Natural killer cell treated with Interleukin-12 subunit alpha and Interleukin-12 subunit beta and Interleukin-15 and Interleukin-18, amount 100 ng/mL, for 72 hours (primary cell): ENCODE measurements at places on chromosomes 7 and 10. TPM values are rescaled to one million over a fixed set of nuclear protein-coding genes. Genes with fewer than 3 reads are reported as not detected.

DNA sequence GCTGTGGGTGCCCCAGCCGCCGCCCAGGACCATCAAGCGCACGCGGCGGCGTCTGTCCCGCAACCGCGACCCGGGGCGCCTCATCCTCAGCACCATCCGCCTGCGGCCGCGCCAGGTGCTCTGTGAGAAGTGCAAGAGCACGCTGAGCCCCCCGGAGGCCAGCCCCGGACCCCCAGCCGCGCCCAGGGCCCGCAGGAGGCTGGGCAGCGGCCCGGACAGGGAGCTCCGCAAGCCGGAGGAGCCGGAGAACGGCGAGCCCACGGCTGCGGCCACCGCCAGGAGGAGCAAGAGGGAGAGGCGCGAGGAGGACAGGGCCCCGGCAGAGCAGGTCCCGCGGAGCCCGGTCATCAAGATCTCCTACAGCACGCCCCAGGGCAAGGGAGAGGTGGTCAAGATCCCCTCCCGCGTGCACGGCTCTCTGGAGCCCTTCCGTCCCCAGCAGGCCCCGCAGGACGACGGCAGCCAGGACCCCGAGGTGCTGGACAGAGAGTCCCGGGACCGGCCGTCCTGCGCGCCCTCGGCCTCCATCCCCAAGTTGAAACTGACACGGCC lies 8.0 kb downstream of the PWWP2B start:
- DNase-seq: no peak

DNA sequence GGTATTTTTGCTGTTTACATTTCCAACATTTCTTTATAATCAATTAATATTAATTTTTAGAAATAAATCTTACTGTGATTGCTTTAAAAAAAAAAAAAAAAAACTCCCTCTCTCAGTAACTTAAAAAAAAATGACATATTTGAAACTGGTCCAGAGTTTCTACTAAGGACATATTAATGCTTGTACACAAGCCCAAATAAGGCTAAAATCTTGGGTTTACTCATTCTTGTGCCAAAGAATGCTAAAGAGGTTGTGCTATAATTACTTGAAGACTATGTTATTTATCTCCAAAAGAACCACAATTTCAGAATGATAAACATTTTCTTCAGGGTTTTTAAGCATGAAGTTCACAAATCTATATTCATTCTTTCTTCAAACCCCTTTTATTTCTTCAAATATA lies 39.4 kb upstream of the PHF14 start:
- DNase-seq: no peak

DNA sequence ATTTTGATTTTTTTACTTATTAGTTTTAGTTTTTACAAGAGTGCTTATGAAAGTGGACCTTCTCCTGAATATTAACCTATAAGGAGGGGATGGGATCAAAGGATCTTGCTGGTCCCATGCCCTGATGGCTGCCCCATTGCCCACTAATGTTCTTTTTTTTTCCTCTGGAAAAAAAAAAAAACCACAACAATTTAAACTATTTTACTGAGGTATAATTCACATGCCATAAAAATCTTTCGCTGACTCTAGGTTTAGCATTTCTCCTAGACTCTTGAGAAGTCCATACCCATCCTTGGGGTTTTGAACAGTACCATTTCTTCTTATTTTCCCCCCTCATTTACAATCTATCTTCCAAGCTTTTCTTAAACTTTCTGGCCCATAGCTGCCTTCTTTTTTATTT lies 481.8 kb downstream of the TFEC start:
- DNase-seq: no peak

Gene INTS15
- 42.5 TPM for total RNA-seq

DNA sequence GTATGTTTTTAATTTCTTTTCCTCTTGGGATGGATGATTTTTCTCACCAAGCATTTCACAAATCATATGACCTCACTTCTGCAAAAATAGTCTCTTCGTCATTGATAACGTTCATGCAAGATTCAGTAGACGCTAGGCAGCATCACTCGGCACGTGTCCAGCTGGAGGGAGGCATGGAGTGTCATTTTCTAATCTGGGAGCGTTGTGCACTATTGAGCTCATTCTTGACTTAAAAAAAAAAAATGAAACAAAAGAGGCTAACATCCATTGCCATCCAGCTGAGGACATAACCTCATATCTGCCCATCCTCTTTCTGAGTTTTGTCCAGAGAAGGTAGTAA lies 56.2 kb downstream of the COL17A1 start:
- no peak for DNase-seq

Gene DHTKD1
- total RNA-seq: 28.9 TPM

Gene PRLHR
- not detected for total RNA-seq
